ENCODE measurements at places on chromosomes 12 and 14. TPM values are rescaled to one million over a fixed set of nuclear protein-coding genes. Genes with fewer than 3 reads are reported as not detected.

The ACRBP gene
- polyA plus RNA-seq: 0.17 TPM

The DCP1B gene
- polyA plus RNA-seq: 25.8 TPM

The RTL1 gene
- polyA plus RNA-seq: not detected

The VWF gene
- 0.06 TPM for polyA plus RNA-seq

The TSHR gene
- not detected for polyA plus RNA-seq

The RAB35 gene
- polyA plus RNA-seq: 41.0 TPM

DNA sequence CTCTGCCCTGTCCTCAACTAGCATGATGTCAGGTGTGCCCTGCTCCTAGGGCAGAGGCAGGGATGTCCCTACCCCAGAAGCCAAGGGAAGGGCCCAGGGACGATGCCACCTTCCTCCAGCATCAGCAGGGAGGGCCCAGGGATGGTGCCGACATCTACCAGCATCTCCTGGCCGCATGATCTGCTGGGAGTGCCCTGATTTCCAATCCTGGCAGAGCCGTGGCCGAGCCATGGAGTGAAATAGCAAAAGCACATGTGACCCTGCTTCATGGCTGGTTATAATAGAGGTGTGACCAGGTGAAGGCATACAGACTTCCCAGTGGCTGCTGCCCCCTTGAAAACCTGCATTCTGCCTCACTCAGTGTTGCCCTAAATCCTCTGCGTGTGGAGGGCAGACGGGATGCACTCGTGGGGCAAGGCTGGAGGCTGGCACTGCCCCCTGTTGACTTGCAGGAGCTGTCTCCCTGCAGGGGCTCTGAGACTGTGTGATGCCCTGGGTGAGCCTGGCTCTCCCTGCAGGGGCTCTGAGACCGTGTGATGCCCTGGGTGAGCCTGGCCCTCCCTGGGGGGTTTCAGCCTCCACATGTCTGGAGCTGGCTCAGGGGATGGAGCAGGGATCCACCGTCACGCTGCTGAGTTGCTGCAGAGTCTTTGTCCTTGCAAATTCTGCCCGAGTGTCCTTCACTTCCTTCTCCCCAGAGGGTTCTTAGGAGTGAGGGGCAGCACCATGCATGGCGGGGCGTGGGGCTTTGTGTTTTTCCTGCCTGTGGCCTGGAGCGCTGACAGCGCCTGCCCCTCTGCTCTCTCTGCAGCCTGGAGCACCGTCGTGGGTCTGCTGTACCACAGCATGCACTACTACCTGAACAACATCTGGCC is 51.7 kb downstream of the ADGRD1 start:
- DNase-seq: no peak

DNA sequence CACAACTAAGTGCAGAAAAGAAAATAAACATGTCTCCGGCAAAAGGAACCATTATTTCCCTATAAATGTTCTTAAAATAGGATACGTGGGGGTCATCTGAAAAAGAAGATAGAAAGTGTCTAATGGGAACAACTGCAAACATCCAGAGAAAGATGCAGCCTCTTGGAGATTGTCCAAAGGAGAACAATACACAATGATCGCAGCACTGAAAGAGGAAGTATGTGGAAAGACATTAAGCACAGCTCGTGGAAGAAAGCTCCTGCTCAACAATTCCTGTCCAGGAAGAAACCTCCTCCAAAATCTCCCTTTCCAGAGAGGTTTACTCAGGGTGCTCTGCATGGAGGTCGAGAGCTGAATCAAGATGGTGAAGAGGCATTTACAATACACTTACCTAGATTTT is 2.5 kb upstream of the LALBA start:
- no peak for DNase-seq

GRCh38 chr12:65642061-65642661 is 182.1 kb upstream of the HMGA2 start:
- no peak for DNase-seq

DNA sequence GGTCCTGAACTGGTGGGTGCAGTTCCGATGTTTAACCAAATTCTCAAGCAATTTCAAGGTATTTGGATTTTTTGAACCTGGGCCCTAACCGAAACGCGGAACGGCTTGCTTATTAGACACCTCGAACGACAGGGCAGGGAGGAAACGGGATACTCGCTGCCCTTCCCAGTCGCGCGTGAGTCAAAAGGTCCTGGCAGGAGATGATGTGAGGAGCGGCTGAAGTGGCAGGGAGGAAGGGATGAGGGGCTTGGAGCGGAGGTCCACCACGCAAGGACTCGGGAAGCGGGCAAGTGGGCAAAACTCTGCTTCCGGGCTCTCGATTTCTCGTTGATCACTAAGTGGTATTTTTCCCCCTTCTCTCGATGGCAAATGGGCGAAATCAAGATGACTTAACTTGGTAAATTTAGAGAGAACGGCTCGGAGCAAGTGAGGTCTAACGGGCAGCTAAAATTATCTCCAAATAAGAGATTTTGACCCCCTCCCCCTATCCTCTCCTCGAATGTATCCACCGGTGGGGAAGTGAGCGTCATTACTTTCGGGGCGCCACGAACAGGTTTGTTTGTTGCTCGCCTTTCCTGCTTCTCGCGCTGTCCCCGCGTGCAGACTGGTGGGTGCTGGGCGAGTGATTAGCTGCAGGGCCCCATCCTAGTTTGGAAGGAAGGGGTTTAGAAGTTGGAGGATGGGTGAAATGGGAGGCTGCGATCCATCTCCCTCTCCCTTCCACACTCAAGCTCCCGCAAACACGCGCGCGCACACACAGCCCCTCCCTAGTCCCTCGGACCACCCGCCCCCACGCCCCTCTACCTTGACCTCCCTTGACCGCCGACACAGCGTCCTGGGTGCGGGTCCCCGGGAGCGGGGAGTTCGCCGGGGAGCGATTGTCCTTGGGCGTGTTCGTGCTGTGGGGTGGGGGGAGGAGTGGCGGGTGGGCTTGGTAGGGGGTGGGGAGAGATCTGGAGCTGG is 986 bp upstream of the NTF3 start:
- no peak for DNase-seq

DNA sequence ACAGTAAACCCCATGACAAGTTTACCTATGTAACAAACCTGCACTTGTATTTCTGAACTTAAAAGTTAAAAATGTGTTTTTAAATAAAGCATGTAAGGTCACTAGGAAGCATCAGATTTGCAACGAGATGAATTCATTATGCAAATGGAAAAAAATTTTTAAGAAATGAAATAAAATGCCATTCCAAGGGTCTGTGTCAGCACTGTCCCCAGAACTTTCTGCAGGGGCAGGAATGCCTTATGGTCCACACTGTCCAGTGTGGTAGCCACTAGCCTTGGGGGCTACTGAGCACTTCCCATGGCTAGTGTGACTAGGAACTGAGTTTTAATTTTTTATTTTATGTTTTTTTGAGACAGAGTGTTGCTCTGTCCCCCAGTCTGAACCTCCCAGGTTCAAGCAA is 49.2 kb downstream of the HSP90AA1 start:
- DNase-seq: no peak

DNA sequence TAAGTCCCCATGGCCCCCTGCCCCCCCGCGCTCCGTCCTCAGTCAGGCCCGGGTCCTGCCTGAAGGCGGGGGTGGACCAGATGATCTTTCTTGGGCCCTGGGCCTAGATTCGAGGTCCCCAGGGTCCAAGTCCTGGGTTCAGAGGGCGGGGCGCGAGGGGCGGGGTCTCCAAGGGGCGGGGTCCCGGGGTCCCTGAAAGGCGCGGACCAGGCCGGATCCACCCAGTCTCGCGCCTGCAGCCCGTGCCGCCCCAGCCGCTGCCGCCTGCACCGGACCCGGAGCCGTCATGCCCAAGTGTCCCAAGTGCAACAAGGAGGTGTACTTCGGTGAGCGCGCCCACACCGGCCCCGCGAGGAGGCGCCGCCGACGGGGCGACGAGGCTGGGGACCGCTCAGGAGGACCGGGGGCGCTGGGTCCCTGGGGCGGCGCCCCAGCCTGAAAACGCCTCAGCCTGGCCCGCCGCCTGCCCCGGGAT is 325 bp downstream of the CRIP1 start:
- no peak for DNase-seq

DNA sequence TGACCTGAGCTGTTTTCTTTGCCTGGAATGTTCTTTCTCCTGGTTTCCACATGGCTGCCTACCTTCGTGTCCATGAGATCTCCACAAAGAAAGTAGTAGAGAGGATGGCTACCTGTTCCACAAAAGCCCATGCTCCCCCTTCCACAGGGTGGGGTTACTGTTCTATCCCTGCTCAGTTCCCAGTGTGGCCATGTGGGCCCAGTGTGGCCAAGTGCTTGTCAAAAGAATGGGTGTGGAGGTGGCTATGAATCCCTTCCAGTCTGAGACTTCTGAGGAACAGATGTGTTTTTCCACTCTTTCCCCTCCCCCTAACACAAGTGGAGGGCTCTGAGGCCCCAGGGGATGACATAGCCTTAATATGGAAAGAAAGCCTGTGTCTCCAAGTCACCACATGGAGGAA is 26.2 kb upstream of the HSP90B1 start:
- DNase-seq: no peak

DNA sequence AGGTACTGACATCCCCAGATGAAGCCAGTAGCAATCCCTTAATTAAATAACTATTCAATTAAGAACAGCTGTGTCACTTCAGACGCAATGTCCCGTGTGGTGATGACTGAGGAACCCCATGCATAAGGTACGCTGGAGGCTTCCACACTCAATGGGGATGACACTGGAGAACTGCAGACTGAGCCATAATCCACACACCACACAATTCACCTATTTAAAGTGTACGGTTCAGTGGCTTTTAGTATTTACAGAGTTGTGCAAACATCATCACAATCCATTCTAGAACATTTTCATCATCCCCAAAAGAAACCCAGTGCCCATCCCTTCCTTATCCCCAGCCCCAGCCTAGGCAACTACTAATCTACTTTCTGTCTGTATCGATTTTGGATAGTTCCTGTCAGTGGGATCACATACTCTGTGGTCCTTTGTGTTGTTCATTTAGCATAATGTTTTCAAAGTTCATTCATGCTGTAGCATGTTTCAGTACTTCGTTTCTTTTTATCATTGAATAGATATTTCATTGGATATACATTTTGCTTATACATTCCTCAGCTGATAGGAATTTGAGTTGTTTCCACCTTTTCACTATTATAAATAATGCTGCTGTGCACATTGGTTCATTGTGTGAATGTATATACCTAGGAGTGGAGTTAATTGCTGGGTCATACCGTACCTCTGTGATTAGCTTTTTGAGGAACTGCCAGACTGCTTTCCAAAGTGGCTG is 61.1 kb downstream of the NINJ2 start:
- DNase-seq: no peak

GRCh38 chr12:122123051-122123760 is 44.6 kb downstream of the MLXIP start:
- DNase-seq: no peak

DNA sequence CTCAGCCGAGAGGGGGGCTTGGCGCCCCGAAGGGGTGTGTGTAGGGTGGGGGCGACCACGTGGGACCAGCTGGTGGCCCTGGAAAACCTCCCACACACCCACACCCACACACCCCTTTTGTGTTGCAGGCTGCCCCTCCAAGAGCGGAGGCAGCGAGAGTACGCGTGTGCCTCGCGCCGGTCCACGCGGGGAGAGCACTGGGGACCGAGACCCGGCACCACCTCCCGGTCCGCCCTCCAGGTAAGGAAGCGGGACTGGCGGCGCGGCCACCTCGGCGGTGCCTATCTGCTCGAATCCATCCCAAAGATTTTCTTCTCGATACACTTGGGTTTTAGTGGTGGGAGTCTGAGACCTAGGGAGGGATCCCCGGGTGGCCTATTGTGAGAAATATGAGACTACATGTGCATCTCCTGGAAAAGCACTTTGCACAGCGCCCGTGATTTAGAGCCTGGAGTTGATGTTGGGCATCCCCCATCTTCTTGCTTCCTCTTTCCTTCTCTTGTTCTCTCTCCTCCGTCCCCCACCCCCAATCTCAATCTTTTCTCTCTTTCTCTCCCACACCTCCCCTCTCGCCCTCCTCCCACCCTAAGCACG is 393 bp downstream of the SYT1 start:
- DNase-seq: no peak

DNA sequence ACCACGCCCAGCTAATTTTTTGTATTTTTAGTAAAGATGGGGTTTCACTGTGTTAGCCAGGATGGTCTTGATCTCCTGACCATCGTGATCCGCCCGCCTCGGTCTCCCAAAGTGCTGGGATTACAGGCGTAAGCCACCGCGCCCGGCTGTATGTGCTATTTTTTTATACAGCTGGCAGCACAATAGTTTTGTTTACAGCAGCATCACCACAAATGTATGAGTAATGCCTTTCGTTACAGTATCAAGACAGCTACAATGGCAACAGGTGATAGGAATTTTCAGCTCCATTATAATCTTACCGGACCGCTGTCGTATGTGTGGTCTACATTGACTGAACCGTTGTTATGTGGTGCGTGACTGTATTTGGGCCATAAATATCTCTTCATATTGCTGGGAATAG is 11.6 kb upstream of the MDM2 start:
- DNase-seq: no peak

GRCh38 chr14:72332046-72332445 is 399.8 kb downstream of the RGS6 start:
- no peak for DNase-seq

GRCh38 chr12:52010152-52010622 is 3.4 kb downstream of the TAMALIN start:
- DNase-seq: no peak

GRCh38 chr12:5665615-5666014 is 233.7 kb downstream of the NTF3 start:
- peak; percentile 25 for DNase-seq

- no peak for DNase-seq
These were observed 74.3 kb downstream of the SUSD6 start for GRCh38 chr14:69685716-69686115.

DNA sequence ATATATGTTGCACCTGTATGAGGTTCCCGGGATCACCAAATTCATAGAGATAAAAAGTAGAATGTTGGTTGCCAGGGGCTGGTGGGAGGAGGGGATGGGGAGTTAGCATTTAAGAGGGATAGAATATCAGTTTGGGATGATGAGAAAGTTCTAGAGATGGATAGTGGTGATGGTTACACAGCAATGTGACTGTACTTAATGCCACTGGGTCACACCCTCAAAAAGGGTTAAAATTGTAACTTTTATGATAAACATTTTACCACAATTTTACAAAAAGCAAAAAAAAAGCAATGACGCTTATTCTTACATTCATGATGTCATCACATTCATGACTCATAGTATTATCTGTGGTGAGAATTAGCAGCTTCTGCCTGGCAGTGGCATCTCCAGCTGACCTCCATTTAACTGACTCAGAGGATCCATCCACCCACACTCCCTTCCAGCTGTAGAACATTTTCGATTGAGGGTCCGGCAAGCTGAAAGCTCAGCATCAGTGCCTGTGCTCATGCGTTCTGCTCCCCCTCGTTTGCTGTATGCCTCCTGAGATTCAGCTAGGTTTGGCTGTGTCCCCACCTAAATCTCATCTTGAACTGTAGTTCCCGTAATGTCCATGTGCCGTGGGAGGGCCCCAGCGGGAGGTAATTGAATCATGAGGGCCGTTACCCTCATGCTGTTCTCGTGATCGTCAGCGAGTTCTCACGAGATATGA is 64.8 kb upstream of the TMEM260 start:
- no peak for DNase-seq

DNA sequence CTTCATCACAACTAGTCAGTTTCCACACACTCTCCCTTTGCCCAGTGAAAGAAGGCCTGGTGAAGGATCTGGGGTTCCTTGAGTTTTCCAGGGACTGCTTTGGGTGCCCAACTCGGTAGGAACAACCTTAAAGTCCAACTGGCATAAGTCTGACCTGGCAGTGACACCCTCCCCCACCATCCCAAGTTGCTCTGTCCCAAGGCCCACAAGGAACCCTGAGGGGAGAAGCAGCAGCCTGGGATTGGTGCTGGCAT is 1.6 kb downstream of the KMT2D start:
- no peak for DNase-seq

- DNase-seq: no peak
These were observed 83.7 kb upstream of the IGF1 start for GRCh38 chr12:102564026-102564425.
